ENCODE measurements at places on chromosomes 16 and 17.
A peak's percentile ranks its signal among the peaks of the same experiment; 100 is the strongest.

DNA sequence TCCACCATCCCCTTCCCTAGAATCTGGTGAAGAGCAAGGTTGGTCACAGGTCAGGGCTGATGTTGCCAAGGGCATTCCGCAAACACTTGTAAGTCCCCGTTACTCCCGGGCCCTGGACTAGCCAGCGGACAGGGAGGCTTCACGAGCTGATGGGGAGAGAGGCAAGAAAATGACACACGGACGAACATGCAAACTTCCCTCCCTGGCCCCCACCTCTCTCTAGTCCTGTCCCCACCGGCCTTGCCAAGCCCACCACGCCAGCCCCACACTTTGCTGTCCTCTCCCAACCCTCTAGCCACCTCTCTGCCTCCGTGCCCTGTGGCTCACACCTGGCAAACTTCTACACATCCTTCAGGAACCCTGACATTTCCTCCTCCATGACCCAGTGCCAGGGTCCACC lies 54.8 kb downstream of the RPH3AL start:
- no peak for DNase-seq

- no peak for DNase-seq
Measured at GRCh38 chr17:46989637-46990431, 10.8 kb upstream of the RPRML start.

- DNase-seq = no peak
Measured at GRCh38 chr16:84813141-84813934, 6.4 kb upstream of the CRISPLD2 start.

GRCh38 chr17:81866440-81867169 lies 4.5 kb downstream of the ARHGDIA start:
- DNase-seq = no peak

DNA sequence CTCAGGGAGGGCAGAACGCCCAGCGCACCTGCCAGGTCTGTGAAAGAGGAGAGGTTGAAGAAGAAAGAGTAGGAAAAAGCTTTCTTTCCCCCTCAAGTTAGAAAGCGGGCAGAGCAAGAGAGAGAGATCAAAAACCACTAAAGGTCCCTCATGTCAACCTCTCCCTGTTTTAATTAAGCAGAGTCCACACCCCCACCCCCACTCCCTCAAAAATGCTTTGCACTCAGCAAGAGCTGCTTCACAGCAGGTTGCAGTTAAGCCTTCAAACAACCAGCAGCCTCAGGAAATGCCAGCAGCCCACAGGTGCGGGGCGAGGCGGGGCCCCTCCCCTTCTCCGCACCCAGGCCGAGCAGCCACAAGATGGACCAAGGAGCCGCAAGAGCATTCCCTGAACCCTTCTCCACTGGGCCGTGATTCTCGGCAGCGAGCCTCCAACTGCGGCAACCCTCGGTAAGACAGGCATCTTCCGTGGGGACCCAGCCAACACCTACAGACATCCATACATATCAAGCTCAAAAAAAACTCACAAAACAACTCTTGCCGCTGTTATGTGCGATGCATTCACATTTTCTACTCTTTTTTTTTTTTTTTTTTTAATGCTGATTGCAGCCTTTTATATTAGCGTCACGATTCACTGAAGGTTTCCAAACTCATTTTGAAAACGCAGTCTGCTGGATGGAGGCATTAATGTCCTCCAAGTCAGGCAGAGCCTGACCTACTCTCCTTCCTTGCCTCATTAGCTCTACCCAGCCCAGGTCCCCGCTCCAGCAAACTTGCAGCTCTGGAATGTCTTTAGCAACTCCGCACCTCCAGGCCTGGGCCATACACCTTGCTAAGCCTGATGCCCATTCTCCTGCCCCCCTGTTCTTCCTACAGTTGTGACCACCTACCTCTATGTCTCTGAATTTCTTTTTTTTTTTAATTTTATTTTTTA lies 66.1 kb downstream of the AXIN2 start:
- no peak for DNase-seq

DNA sequence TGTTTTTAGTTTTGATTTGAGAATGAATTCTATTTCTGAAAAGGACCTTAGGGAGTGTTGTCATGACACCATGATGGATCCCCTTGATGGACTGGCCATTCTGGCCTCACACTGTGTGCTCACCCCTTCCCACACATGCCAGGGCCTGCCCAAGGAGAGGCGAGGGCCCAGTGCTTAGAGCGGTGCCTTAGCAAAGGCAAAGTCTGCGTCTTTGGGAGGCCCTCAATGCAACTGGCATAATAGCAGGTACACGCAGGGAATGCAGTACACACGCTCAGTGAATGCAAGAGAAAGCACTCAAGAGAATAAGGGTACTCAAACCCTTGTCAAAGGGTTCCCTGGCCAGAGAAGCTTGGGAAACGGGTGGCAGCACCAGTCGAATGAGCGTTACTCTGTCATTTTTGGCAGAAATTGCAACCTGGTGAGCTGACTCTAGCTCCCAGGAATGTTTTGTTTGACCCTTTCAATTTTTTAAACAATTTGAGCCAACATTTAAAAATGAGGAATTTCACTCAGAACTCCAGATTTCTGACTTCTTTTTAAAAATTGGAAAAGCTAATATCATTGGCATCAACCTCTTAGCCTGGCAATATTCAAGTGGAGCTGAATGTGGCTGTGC lies 32.1 kb downstream of the NKD1 start:
- DNase-seq = no peak

DNA sequence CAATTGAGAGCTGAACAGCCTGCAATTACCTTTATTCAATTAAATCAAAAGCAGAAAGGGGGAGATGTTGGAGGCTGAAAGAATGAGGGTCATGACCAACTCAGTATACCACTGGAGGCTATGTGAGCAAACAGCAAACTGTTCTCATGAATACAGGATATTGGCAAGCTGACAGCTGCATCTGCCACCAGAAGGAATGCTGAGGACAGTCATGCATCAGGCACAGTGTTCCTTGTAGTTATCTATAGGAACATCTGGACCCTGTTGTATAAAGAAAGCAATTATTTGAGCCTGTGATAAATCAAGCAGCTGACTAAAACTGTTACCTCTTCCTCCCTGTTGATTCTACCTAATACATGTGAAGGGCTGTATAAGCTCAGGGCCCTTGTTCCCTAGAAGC lies 2064.6 kb downstream of the TP53TG3F start:
- no peak for DNase-seq

DNA sequence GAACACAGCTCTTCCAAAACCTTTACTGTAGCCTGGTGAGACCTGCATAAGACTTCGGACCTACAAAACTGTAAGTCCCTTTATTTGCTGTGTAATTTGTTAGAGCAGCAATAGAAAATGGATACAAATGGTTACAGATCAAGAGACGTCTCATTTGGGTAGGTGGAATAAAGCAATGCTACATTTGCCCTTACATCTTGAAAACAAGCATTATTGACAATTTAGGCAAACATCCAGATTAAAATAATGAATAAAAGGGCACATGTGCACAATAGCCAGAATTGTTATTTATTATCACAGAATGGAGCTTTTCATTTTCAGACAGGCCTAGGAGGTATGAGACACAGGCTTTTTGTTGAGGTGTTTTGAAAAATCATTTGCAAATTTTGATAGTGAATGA lies 222.2 kb upstream of the CPHXL start:
- DNase-seq = no peak

- DNase-seq = peak; percentile 70
Measured at GRCh38 chr16:78770353-78771091, 671.1 kb downstream of the WWOX start.

- DNase-seq = no peak
Measured at GRCh38 chr16:84758627-84759026, 58.8 kb downstream of the USP10 start.

GRCh38 chr17:58621174-58621573 lies 70.7 kb downstream of the TEX14 start:
- DNase-seq = no peak

DNA sequence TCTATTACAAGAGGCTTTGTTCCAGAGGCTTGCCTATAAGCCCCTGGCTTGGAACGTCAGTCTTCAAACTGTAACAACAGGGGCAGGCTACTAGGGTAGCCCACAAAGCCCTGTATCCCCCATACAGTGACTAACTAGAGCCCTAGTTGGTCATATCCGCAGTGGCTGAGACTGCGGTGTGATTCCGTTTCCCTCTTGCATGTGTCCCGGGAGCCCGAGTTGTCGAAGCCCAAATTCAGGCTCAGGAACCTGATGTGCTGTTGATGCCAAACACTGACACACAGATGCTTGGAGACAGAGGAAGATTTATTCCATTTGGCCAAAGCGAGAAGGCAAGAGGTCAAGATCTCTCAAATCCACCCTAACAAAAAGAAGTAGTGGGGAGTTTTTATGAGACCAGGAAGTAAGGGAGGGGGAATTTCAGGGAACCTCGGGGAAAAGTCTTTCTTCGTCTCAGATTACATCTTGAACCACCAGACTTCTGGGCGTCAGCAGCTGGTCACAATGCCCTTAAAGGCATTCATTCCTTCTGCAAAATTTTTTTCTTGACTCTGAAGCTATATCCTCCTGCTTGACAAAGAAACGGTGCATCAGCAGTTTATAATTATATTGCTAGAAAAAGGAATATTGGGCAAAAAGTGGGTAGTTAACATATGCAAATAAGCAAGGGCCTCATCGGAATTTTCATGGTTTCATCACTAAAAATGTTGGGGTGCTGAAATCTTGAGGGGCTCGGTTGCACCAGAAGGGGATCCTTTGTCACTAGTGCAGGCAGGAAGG lies 879 bp downstream of the SLFN5 start:
- peak; percentile 50 for DNase-seq

DNA sequence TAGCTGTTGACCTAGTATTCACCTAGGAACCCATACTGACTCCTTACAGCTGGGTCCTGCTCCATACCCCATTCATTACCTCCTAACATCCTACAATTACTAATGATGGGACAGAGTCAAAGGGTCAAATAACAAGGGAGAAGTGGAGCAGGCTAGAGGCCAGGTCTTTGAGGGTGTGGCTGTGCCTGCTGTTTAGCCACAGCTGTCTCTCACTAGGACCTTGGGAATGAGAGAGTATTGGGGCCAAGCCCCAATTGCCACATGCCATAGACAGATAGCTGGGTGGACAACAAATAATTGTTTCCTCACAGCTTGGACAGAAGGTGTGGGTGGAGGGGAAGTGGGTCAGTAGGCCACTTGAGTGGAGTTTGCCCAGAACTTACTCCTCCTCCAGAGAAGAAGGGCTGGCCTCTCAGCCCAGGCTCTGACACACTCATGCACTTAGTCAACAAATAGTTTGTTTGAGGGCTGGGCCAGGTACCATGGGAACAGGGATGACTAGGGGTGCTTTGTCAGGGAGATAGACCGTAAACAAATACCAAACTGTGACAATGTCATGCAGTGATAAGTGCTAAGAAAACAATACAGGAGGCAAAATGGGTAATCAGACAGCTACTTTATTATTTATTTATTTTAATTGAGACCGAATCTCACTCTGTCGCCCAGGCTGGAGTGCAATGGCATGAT lies 10.2 kb upstream of the CENPT start:
- no peak for DNase-seq

DNA sequence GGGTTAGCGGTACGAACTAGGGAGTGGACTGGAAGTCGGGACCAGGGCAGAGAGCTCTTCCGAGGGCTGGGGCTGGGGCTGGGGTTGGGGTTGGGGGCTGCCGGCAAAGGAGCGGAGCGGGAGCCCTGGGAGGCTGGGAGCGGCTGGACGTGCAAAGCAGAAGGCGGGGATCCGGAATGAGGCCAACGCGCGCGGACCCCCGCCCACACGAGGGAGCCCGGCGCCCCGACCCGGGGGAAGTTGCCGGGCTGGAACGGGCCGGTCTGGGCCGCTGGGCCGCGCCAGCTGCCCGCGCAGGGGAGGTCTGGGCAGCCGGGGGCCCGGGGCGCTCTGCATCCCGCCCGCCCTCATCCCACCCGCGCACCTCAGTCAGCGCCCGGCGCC lies 323 bp downstream of the ST3GAL2 start:
- DNase-seq = no peak

DNA sequence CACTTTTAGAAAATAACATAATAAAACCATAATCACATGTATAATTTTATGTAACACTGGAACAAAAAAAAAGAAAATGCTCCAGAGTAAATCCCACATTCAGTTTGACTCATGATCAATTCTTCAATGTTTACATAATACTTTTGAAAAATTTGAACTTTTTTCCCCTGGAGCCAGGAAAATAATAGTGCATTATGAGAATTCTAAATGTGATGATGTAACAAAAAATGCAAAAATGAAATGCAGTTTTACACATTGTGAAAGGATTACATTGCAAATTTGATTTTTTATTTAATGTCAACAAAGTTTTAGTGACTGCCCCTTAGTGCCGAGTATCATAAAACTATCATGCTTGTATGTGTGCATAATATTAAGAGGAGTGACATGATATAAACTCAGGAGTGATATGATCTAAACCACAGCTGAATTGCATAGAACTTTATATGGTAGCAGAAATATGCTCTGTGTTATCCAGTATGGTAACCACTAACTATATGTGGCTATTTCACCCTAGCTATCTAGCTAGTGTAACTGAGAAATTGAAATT lies 238.2 kb downstream of the CDH8 start:
- no peak for DNase-seq

GRCh38 chr16:80161799-80162739 lies 378.7 kb upstream of the DYNLRB2 start:
- DNase-seq = no peak

DNA sequence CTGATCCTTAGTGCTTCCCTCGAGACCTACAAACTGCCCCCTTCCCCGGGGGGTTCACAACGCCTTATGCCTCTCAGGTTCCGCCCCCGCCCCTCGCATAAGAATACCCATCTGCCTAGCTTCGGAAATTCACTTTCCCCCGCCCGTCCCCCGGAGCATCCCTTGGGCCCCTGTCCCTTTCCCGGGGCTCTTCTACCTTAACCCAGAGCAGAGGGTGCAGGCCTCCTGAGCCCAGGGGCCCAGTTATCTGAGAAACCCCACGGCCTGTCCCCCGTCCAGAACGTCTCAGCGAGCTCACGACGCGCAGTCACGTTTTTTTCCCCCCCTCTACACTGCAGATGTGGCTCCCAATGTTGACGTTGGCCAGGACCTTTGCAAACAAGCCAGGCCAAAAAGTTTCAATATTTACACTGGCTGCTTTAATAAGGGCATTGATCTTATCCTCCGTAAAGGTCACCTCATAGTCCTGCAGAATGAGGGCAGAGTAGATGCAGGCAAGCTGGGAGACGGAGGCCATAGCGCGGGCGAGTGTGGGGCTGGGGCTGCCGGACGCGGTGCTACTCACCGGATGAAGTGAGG lies 1.4 kb upstream of the NBR1 start:
- peak; percentile 17 for DNase-seq

- DNase-seq = no peak
Measured at GRCh38 chr16:67800338-67800926, 5.9 kb downstream of the RANBP10 start.

- DNase-seq = no peak
Measured at GRCh38 chr17:45782889-45783592, 1.1 kb upstream of the CRHR1 start.

DNA sequence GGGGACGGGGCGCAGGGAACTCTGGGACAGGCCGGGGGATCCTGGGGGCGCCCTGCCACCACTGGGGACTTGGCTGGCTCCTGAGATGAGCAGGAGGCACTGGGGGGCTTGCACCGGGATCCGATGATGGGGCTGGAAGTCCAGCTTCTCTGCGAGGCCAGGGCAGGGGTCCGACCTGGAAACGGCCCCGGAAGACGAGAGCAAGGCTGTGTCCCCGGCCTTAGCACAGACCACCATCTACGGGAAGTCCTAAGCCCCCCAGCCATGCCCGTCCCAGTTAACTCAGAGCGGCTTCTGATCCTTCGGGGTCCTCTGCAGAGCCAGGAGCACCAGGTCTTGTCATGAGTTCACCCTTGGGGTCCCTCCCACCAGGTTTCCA lies 573 bp downstream of the CDT1 start:
- no peak for DNase-seq

All from substantia nigra (tissue), 51 donors.